Bronchial epithelial cell (primary cell): ENCODE measurements at places on chromosomes 6 and 20.

DNA sequence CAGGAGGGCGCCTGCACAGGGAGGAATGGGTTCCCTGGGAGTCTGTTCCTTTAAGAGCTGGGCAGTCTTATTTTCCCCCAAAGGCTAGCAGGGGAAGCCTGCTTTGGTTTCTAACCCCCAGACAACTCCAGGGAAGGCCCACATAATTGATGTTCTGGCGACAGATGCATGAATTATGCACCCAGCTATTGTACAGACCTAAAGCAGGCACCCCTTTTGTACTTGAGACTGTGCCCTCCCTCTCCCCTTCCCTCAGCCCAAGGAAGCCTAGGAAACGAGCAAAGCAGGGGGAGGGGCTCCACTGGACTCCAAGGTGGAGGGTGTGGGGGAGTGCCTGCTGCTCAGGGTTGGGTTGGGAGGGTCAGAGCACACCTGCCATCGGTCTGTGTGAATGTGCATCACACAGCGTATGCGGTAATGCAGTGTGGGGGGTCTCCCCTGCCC lies 102.1 kb downstream of the KCNB1 start:
- no peak for DNase-seq

DNA sequence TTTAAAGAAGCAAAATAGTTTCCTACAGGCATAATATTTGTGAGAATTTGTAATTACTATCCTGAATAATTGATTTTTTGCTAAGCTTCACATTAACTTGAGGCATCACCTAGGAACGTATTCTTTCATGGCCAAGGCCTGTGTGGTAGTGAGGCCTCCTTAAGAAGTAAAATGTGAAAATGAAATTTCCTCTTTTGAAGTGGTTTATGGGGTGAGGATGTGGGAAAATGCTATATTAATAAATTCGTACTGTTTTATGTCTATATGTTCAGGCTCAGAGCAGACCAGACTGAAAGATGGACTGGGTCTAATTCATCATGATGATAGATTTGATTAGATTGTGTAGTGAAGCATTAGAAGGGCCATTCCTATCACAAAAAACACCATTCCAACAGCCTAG lies 33.1 kb downstream of the MYLIP start:
- no peak for DNase-seq

GRCh38 chr20:7302250-7302649 lies 534.8 kb downstream of the BMP2 start:
- peak; percentile 40 for DNase-seq

DNA sequence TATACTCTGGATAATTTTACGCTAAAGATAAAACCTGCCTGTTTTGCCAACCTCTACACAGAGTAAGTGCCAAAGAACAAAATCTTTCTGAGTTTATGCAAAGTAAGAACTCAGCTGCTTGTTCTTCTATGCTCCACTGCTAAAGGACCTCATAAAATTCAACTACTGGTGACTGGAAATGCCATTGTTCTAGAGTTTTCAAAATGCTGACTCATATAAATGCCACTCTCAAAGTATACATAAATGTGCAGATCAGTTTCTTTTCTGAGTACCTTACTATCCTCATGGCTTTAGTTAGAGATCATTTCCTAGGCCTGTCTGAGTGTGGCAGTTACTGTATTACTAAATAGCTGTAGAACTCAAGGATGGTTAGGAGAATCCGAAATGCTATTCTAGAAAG lies 45.6 kb downstream of the LYRM4 start:
- no peak for DNase-seq

GRCh38 chr6:37679539-37680476 lies 17.9 kb downstream of the MDGA1 start:
- peak; percentile 51 for DNase-seq

- peak; percentile 13 for DNase-seq
Observed at GRCh38 chr6:99136488-99136887, 188.7 kb upstream of the FBXL4 start.

DNA sequence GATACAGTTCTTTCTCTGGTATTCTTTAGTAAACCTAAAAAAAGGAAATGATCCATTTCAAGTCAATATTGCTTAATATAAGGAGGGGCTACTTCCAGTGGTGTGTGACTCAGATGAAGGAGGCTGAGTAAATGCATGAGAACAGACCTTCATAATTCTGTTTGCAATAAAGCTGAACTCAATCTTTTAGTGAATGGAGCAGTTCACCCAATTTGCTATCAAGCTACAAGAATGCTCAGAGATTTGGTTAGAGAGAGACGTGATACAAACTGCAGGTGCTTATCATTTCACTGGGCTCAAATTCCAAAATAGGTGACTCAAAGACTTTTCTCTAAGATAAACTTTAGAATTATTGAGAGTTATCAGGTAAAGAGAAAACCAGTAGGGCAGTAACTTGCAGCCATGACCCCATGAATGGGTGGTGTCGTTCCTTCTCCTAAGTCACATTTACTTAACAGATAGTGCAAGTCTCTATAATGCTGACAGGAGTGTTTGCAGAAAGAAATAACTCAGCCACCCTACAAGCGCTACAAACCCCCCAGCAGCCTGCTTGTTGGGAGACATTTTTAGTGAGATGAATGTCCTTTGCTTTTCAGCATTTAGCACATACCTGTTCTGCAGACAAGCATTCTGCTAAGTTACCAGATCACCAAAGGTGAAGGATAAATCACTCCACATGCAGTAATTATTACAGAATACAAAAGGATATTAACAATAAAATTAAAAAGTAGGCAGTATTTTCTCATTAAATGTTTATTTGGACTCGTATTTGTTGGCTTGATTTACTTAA lies 16.4 kb upstream of the BLOC1S5 start:
- peak; percentile 92 for DNase-seq

DNA sequence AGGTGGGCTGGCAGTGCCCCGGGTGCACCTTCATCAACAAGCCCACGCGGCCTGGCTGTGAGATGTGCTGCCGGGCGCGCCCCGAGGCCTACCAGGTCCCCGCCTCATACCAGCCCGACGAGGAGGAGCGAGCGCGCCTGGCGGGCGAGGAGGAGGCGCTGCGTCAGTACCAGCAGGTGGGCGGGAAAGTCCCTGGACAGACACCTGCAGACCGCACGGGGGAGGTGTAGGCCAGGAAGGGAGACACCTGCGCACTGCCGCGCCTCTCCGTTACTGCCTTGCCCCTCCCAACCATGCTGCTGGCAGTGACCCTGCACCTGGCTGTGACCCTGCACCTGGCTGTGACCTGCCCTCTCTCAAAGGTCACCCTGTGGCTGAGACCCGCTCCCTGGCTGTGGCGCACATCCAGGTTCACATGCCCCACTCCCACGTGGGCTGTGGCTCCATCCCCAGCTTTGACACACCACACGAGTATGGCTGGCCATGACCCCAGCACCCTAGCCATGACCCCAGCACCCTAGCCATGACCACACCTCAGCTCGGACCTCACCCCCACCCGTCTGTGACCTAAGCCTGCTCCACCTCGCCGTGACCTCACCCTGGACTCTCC lies 11.6 kb downstream of the RBCK1 start:
- DNase-seq, result no peak

- DNase-seq, result no peak
Observed at GRCh38 chr6:169808608-169808967, 57.2 kb downstream of the ERMARD start.

GRCh38 chr6:133577851-133578250 lies 311.1 kb upstream of the TCF21 start:
- no peak for DNase-seq

GRCh38 chr6:41871691-41872090 lies 23.5 kb downstream of the USP49 start:
- DNase-seq, result no peak

DNA sequence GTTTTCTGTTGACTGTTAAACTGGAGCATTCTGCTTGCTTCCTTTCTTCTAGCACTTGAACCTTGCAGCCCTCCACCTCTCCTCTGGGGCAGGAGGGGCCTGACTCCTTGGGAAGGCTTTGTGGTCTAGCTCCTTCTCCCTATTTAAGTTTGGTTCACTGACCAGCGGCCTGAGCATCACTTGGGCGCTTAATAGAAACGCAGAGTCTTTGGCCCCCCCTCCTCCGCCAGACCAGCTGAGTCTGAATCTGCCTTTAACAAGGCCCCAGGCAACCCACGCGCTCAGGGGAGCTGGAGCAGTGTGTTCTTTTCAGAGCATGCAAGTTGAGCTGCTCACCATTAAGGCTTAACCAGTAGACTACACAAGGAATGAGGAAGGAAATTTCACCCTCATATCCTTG lies 225.7 kb downstream of the NRN1 start:
- DNase-seq, result no peak

- DNase-seq, result peak; percentile 50
Observed at GRCh38 chr6:144152334-144152900, 2.1 kb downstream of the STX11 start.

DNA sequence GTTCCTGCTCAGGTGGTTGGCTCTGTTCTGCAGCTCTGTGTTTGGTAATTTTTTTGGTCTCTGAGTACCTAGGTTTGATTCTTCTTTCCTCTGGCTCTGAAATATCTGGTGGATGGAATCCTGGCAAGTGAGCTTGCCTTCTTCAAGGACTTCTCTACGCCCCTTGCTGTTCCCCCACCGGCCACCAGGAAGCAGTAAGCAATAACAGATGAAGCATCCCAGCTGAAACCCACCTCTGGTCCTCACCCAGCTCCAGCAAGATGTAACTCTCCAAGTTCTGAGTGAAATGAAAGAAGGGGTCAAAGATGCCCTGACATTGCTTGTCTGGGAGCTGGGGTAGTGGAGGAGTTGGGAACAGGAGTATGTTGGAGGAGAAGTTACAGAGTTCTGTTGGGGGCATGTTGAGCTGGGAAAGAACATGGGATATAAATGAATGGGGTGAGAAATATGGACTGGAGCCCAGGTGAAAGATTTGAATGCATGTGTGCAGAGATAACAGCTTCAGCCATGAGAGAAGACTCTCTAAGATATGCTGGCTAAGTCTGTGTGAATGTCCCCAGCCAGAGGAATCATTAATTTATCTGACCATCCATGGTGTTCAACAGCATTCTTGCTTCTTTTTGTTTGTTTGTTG lies 51.3 kb upstream of the GLP1R start:
- peak; percentile 5 for DNase-seq

DNA sequence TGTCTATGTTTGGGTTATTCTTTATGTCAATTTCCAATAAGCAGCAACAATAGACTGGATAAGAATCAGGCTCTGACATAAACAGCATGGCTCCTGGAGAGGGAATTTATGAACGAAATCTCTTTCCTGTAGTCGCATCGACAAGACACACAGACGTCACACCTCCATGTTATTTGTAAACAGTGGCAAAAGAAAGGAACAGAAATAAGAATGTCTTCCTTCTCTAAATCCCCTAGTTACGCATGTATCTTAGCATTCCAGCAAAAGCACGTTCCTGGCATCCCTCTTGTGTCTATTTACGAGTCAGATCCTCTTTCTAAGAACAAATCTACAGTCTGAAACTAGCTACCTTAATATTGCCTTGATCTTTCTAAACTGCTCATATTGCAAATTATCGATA lies 559.1 kb upstream of the JAG1 start:
- DNase-seq, result no peak

DNA sequence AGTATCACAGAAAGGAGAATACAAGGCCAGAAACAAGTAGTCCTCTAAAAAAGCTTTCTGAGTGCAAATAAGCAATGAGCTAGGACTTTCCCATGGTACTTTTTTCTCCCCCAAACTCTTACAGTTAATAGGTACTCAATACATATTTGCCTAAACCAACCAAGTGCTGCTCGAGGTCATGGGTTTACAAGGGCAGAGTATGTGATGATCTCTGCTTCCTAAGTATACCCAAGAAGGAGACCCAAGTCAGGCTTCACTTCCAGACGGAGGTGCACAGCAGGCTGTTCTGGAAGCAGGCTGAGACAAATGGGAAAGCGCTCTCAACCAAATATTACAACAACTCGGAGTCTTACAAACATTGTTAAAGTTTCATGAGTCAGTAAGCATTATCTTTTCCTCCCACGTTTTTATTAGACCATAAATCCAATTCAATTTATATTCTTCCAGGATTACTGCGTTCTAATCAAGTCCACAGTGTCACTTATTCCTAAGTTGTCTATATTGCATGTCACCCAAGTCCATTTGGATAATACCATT lies 8.1 kb downstream of the FYN start:
- DNase-seq, result no peak

- peak; percentile 47 for DNase-seq
Observed at GRCh38 chr6:116779573-116780164, 14.2 kb upstream of the FAM162B start.

GRCh38 chr6:95288251-95288650 lies 289.1 kb upstream of the MANEA start:
- DNase-seq, result no peak

GRCh38 chr20:16387666-16388065 lies 185.6 kb downstream of the KIF16B start:
- DNase-seq, result no peak

- no peak for DNase-seq
Observed at GRCh38 chr6:11367638-11368199, 135.3 kb upstream of the NEDD9 start.

DNA sequence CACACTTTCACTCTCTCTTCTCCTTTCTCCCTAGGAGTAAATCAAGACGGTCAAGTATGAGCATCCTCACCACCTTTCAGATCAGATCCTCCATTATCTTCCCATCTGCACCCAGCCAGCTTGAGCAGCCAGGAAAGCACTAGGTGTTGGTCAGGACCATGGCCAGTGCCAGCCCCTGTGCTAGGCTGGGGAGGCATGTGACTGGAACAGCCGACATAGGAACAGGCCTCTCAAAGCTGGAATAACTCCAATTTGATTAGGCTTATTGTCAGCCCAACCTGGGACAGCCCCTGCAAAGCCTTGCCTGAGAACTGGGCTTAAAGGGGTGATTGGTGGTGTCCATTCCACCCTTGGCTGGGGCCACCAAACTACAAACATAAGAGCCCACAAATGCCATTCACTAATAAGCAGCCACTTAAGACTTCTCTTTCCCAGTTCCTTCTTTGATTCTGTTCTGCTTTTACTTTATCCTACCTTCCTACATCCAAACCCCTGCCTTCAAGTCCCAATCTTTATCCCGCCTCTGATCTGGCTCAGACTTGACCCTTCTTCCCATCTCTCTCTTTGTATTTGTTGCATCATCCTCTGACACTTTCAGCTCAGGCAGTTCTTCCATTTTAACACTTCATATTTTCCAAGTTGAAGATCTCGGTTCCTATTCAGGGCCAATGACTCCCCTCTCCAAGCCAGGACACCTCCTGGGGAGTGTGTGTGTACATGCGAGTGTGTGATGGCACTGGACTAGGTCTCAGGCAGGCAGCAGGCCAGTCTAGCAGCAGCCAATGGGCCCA lies 4.5 kb upstream of the TREM2 start:
- peak; percentile 33 for DNase-seq

DNA sequence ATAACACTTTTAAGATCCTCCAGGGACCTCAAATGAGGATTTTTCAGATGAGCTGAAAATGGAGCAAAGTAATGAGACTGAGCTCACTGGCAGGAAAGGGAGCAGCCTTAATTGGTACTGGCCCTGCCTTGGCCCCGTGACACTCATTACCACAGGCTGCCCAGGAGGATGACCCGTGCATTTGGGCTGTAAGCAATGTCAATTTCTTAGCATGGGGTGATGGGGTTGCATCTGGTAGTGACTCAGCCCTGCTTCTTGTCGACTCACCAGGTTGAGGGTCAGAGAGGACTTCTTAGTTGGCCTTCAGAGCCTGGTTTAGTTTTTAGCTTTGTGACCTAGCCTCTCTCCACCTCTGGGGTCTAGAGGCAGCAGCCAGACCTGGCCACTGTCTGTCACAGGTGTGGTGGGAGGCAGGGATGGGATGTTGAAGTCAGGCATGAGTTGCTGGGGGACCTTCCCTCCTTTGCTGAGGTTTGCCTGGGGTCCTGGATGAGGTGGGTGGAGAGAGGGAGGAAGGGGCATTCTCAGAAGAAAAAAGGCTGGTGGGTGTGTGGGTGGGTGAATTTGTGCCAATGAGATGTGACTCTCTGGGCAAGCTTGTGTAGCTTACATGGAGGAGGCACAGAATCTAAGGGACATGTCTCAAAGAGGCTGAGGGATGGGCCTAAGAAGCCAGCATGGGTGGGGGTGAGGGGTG lies 25.9 kb upstream of the EPB41L1 start:
- peak; percentile 41 for DNase-seq
